ENCODE measurements at places on chromosomes 6 and 20.
A peak's percentile ranks its signal among the peaks of the same experiment; 100 is the strongest.

GRCh38 chr6:149488815-149489214 lies 4.0 kb upstream of the ZC3H12D start:
- peak; percentile 80 for DNase-seq

- DNase-seq, result no peak
These were observed at the start of gene CCN6 for GRCh38 chr6:112054001-112054400. TSS of gene CCN6 (plus strand) at chr6:112054104. CDS start at chr6:112054358, 254 bp downstream.

DNA sequence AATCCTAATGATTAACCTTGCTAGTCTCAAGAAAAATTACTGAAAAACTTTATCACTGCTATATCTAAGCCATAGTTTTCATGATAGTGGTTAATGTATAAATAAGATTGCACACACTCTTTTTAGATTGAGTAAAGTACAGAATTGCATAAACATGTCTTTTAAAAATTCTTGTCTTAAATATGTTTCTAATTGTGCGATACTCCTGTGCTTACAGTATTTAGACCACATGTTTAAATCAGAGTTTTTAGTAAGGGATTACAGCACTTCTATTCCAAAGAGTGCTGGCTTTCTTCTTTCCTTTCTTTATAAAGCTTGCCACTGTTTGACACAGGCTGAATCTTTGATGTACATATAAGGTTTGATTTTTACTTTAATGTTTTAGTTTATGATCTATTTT lies 36.8 kb upstream of the RGS17 start:
- no peak for DNase-seq

DNA sequence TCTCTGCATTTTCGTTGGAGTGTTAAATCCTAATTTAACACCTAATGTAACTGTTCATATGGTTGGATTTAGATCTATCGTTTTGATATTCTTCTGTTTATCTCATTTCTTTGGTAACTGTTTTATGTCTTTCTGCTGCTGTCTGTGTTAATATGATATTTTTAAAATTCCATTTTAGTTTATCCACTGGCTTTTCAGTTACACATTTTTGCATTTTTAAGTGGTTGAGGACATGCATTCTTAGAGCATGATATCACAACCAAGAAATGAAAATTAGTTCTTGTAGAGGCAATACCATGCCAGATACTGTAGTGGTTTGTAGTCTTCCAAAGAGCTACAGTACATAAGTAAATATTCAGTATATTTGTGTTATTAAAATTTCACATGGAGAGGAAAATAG lies 58.6 kb downstream of the LIN28B start:
- no peak for DNase-seq

GRCh38 chr6:710601-711571 lies 17.9 kb upstream of the EXOC2 start:
- peak; percentile 64 for DNase-seq

DNA sequence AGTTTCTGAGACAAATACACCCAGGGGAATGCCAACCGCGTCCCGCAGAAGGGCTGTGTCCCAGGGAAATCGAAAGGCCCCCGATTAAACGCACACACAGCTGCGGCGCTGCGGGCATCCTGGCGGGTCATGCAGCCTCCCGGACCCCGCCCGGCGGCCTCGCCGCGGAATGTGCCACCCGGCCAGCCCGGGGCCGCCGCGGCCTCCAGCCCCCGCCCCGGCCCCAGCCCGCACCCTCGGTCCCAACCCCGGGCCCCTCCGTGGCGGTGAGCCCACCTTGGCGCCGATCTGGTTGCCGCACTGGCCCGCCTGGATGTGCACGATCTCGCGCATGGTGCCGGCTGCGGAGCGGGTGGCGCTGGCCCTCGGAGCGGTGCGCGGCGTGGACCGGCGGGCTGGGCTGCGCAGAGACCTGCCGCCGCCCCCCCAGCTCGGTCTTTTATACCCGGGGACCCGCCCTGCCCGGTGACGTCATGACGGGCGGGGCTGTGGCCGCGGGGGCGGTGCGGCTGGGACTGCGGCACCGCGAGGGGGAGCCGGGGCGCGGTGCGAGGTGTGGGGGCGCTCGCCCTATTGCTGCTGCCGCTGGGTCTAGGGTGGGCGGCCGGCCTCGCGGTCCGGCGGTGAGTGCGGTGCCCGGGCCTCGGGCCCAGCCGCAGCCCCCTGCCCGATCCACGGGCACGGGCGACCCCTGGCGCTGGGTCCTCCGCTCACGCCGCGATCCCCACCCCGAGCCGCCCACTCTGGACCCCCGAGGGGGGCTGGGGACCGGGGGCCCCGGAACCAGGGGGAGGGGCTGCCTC lies at the start of gene TUBB2A:
TUBB2A (minus strand) TSS at position 414 of the 803 bp plus-strand sequence; CDS start at position 333, 81 bp downstream.
- DNase-seq, result peak; percentile 78

DNA sequence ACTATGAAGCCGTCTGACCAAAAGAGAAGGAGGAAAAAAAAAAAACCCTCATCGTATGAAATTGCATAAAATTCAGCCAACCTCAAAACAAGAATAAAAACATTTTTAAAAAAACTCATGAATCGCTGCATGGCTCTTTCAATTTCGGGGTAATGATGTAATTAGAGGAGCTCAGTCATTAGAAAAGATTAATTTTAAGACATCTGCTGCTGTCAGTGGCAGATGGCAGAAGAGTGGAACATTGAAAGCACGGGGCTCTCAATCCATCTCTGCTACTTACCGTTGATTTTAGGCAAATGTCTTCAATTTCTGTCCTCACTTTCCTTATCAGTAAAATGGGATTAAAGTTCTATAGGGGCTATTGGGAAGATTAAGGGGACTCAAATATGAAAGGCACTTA lies 79.1 kb downstream of the EYA2 start:
- DNase-seq, result no peak

DNA sequence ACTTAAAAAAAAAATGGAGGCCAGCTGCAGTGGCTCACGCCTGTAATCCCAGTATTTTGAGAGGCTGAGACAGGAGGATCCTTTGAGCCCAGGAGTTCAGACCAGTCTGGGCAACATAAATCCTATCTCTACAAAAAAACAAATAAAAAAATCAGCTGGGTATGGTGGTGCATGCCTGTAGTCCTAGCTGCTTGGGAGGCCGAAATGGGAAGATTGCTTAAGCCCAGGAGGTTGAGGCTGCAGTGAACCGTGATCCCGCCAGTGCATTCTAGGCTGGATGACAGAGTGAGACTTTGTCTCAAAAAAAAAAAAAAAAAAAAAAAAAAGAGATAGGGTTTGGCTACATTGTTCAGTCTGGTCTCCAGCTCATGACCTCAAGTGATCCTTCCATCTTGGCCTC lies 29.7 kb downstream of the MYO6 start:
- no peak for DNase-seq

DNA sequence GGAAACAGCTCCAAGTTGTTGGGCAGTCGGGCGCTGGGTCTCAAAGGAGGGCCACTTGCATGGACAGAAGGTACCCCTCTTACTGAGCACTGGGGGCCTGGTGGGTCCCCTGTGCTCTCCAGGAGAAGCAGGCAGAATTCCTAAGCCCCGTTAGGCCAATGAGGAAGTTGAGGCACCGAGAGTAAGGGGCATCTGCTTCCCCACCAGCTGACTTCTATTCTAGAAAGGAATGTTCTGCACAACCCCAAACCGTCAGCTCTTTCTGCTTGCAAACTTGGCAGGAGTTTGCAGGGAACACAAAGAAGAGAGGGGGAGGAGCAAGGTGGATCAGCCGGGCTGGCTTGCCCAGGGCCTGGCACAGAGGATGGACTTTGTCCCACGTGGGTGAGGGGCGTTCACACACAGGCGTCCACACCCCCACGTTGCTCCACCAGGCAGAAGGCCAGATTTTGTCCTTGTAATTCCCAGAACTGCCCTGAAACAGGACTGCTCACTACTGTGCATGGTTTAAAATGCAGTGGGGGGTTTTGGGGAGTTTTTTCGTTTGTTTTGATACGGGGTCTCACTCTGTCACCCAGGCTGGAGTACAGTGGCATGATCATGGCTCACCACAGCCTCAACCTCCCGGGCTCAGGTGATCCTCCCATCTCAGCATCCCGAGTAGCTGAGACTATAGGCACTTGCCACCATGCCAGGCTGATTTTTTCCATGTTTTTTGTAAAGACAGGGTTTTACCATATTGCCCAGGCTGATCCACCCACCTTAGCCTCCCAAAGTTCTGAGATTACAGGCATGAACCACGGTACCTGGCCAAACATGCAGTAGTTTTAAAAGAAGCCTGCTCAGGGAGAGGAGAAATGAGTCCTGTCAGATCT lies 93.3 kb downstream of the SNX5 start:
- no peak for DNase-seq

DNA sequence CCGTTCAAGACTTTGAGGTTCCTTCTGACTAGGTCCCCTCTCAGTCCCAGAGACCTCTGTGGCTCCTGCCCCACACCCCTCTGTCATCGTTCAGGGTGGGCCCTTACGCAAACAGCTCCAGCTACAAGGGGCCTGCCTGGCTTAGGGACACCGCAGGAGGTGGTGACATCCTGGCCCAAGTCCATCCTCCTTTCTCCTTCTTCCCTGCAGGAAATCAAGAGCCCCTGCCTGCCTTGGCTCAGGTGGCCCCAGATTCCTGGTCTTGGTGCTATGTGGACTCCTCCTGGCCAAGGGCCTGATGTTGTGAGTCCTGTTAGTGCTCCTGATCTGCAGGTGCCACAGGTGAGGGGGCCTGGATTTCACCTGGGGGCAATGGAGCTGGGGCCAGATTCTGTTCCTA lies 8.1 kb downstream of the TREML4 start:
- no peak for DNase-seq

- DNase-seq, result peak; percentile 92
These were observed 17.7 kb upstream of the CCDC167 start for GRCh38 chr6:37517411-37517812.

DNA sequence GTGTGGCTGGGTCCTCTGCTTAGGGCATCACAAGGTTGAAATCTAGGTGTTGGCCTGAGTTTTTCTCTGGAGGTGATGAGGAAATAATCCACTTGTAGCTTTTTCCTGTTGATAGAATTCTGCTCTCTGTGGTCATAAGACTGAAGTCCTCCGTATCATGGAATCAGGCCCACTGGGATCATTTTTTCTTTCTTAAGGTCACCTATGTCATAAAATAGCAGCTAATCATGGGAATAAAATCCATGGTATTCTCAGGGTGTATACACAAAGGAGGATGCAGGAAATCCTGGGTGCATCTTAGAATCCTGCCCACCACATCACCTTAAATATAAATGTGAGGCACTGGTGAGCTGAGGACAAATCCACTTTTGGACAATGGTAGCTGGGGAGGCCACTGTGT lies 72.7 kb downstream of the PRDM1 start:
- no peak for DNase-seq

GRCh38 chr6:4603291-4603690 lies 172.9 kb upstream of the CDYL start:
- no peak for DNase-seq

- DNase-seq, result no peak
These were observed 16.1 kb downstream of the TRIM31 start for GRCh38 chr6:30096829-30097228.

DNA sequence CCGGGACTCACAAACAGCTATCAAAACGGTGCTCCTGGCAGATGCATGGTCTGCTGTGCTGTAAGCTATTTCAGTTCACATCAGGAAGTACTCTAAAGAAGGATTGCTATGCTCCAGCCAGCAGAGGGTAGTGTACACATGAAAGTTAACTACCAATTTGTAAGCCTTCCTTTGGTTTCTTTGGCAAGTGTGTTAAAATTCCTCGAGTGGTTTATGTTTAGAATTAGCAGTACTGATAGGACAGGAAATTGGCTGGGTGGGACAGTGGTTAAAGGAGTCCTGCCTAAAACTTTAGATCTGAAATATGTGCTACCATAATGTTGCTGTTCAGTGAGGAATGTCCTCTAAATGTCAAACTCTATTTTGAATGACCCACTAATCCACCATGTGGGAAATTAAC lies 47.4 kb downstream of the TRMT11 start:
- DNase-seq, result no peak

DNA sequence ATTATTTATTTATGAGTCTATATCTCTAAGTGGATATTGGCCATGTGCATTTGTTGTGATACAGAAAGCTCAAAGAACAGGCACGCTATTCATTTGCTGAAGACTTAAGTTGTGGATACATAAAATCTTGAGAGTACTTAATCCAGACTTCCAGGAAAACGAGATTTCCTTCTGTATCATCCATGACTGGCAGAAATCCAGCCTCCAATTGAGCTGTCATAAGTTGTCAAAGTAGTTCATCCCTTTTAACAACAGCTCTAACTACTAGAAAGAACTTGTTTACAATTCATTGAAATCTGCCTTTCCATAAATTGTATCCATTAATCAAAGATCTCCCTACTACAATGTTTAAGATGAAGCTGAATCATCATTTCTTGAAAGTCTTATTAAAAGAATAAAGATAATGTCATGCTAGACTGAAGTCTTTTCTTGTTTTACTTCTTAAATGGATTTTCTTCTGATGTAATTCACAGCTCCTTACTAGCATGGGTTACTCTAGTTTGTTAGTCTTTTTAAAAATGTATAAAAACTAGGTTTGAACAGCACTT lies 447.3 kb upstream of the CITED2 start:
- no peak for DNase-seq

GRCh38 chr6:26006086-26006939 lies 43.7 kb downstream of the TRIM38 start:
- DNase-seq, result no peak

DNA sequence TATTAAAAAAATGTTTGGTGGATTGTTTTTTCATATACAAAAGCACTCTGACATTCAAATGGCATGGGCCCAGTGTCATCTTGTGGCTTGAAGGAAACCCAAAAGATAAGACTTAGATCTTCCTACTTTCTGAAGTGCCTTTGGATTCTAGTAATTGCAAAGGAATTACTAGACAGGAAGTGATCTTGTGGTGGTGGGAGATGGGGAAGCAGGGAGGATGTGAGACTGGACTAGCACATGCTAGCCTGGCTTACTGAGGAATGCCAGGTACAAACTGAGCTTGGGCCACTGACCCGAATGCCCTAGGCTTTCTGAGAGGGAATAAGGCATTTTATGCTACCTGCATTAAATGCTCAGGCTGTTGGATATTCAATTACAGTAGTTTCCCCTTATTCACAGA lies 59.0 kb downstream of the AFG1L start:
- no peak for DNase-seq

DNA sequence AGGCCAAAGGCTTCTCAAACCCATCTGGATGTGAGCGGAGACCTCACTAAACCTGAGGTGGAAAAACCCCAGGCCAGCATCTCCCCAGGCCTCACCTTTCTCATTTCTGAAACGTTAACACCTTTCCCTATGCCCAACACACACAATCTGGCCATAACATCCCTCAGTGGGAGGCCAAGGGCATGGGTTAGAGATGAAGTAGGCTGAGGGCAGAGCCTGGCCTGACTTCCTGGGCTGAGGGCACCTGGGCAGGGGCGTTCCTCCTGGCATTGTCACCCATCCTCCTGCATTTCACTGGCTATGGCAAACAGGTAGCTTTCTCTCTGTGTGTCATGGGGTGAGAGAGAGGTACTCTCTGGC lies 8.4 kb downstream of the MOCS1 start:
- no peak for DNase-seq

Measured in activated naive CD4-positive, alpha-beta T cell treated with anti-CD3 and anti-CD28 coated beads for 36 hours (primary cell).